CD8-positive, alpha-beta memory T cell (primary cell): ENCODE measurements at places on chromosomes 16 and 17. TPM values are rescaled to one million over a fixed set of nuclear protein-coding genes. Genes with fewer than 3 reads are reported as not detected.

The TBX2 gene
- total RNA-seq, result 0.11 TPM

The SGCA gene
- total RNA-seq, result 0.31 TPM

DNA sequence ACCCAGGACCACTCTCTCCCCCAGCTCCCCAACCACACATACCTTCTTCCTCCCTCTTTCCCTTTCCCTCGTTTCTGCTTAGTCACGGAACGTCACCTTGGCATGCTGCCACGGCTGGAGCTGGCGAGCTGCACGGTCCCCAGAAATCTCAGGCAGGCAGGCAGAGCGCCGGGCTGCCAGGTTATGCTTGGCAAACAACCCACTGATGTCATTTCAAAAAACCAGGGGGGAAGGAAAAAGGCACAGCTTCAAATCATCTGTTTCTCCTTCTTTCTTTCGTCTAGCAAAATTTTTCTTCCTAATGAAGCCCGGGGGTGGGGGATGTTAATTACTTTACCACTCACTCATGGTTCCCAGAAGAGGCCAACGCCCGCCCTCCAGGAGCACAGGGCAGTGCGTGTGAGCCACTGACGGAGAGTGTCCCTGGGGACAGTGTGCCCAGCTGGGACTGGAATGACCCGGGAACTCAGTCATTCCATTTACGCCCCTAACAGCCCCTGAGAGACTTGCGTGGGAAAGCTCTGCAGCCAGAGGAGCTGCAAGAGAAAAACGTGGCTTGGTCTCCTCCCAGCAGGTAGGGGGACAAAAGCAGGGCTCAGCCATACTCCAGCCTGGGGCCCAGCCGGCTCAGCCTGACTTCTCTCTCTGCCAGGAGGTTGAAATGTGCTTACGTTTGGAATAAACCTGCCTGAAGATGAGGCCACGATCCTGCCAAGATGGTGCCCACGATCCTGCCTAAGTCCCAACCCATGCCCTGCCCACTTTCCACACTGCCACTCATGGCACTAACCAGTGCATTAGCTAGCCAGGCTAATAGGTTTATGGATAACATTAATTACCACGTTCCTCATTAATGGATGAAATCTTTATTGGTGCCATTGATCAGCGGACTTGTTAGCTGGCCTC lies 198.9 kb downstream of the ZFHX3 start:
- no peak overlapping the region for H3K4me3 ChIP-seq
- no peaks in the 10 kb centered on the region for H3K27me3 ChIP-seq
- no peaks in the 10 kb centered on the region for H3K36me3 ChIP-seq
- DNase-seq, result no peak
- H3K4me1 ChIP-seq, result no peaks in the 10 kb centered on the region

GRCh38 chr17:47603830-47604597 lies 45.7 kb upstream of the KPNB1 start:
- H3K27ac ChIP-seq, result no peak overlapping the region
- no peaks in the 10 kb centered on the region for H3K4me1 ChIP-seq
- DNase-seq, result no peak
- H3K27me3 ChIP-seq, result no peaks in the 10 kb centered on the region
- H3K4me3 ChIP-seq, result no peak overlapping the region

- no peaks in the 10 kb centered on the region for H3K36me3 ChIP-seq
- DNase-seq, result no peak
- no peaks in the 10 kb centered on the region for H3K27me3 ChIP-seq
Measured at GRCh38 chr16:52383640-52384292, 163.2 kb downstream of the TOX3 start.

DNA sequence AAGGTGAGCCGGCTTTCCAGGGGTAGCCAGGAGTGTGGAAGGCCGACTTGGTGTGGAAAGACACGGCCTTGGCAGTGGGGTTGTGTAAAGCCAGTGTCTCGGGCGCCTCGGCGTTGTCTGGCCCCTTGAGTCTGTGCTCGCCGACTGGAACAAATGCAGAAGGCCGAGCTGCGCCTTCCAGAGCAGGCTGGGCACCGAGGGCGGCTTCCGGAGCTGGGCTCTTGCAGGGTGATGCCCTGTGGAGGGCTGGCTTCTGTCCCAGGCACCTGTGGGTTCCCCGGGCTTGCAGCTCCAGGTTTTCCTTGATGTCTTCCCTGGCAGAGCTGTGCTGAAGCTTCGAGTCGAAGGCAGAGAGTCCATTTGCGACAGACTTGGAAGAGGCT lies 8.0 kb downstream of the ZNF750 start:
- no peaks in the 10 kb centered on the region for H3K36me3 ChIP-seq
- no peaks in the 10 kb centered on the region for H3K4me1 ChIP-seq
- no peak overlapping the region for H3K27ac ChIP-seq
- no peak overlapping the region for H3K4me3 ChIP-seq
- DNase-seq, result no peak
- no peaks in the 10 kb centered on the region for H3K27me3 ChIP-seq
